NCI-H1105 treated with DMSO at 0.1 percent for 48 hours (cell line): ENCODE measurements at places on chromosomes 6 and 20.

DNA sequence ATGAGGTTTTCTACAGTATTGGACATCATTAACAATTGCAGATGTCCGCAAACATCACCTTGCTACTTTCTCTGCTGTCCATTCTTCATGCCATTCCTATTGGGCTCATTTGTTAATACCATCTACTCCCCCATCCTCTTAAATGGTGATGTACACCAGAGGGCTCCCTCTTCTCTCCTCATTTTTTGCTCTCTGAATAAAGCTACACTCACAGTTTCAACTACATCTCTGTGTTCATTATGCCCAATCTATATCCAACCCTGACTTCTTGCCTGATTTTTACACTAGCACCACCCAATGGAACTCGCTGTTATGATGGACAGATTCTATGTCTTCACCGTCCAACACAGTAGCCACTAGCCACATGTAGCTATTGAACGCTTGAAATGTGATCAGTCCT lies 288.1 kb upstream of the ID4 start:
- DNase-seq: no peak

DNA sequence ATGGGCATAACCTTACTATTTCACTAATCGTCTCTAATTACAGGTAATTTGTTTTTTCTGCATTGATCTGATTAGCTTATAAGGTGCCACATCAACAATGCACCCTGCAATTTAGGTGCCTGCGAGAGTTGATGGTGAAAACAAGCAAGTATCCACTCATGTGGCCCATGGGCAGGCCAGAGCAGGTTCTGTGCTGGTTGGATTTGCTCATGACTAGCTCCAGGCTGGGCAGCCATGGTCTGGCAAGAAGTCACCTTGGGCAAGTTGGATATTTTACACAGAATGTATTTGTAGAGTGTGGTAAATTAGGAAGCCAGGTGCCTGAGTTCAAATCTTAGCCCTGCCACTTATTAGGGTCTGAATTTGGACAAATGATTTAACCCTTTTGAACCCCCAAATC lies 25.3 kb downstream of the RAB44 start:
- peak; percentile 86 for DNase-seq

- no peak for DNase-seq
Measured at GRCh38 chr6:111237852-111238251, 150.5 kb downstream of the SLC16A10 start.

GRCh38 chr6:66605011-66605410 lies 898.0 kb upstream of the EYS start:
- no peak for DNase-seq

DNA sequence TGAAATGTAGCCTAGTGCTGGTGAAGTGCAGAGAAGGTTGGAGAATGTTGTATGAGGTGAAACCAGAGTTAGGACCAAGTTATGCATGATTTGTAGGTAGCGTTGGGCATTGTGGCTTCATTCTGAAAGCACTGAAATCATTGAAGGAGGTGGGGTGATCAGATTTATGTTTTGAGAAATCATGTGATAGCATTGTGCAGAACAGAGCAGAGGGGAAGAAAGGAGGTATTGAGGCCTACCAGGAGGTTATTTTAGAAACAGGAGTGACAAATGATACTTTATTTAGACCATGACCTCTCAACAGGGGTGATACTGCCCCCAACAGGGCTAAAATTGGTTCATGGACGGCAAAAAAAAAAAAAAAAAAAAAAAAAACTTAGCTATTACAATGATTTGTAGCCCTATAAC lies 15.6 kb upstream of the HMGN3 start:
- DNase-seq: no peak

DNA sequence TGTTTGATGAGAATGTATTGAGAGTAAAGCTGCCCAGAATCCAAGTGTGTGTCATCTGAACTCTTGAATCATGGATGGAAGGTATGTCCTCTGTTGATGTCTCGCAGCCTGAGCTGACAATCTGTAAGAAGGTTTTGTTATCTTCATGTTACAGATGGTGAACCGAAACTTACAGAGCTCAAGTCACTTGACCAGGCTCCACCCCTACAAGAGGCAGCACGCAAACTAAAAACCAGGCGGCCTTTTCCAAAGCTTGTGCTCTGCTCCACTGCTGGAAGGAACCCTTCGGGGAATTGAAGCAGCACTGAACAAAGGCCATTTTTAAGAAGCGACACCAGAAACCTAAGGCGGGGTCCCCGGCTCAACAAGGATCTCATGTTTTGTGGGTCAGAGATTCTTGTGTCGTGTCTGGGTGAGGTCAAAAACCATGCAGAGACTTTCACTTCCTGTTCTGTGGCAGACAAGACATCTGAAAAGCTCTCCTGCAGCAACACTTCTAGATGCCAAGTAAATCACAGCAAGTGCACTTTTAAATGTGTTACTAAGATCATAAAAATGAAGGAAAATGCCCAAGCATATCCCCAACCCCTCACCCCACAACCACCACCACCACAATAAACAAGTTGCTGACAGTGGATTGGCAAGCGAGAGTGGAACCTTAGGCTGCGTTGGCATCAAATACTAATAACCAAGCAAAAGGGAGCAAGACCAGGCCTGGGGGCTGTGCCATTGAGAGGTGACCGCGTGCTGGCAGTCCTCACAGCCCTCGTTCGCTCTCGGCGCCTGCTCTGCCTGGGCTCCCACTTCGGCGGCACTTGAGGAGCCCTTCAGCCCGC lies 27.3 kb downstream of the NQO2 start:
- DNase-seq: no peak

- no peak for DNase-seq
Measured at GRCh38 chr6:111154981-111155380, 67.7 kb downstream of the SLC16A10 start.

GRCh38 chr6:33838983-33839382 lies 35.2 kb upstream of the MLN start:
- DNase-seq: no peak

DNA sequence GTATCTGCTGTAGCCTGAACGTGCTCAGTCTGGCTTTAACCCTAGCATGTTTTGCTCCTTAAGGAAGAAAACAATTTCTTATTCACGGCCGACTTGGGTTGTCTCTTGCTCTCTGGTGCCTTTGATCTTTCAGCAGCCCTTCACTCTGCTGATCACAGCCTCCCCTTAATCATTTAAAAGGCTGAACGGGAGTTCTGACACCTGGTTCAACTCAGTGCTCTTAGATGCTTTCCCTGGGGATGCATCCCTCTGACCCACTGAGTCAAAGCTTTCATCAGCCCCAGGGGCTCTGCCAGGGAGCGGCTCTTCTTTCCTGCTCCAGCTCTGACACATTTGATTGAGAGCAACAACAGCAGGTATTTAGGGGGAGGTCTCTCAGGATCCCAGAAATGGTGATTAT lies 79.0 kb upstream of the FYN start:
- DNase-seq: no peak

GRCh38 chr20:46388937-46389336 lies 17.5 kb downstream of the ELMO2 start:
- no peak for DNase-seq

DNA sequence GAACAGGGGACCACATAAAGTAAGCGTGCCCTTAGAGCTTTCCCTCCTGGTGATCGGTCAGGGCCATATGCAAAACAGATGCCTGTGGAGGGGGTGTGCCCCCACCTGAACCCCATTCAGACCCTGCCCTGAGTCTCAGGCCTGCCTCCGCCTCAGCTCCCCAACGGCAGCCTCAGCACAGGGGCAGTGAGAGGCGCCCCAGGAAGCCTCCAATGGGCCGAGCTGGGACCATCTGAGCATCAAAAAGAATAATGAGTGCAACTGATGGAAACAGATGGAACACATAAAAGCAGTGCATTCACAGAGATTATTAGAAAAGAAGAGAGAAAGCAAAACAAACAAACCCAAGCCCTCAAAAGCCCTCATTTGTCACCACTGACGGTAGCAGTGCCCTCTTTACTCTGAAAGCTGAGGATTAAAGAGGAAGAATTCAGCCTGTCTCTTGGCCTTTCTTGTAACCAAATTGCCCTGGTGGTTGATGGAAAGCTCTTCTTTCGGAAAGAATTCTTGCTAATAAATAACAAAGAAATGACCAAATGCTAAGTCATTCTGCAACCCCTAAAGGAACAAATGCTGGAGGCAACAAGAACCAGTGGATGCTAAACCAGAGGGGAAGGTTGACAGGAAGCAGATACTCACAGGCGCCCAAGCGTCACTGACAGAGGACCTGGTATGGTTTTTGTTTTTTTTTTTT lies 6.8 kb downstream of the ADISSP start:
- DNase-seq: no peak

DNA sequence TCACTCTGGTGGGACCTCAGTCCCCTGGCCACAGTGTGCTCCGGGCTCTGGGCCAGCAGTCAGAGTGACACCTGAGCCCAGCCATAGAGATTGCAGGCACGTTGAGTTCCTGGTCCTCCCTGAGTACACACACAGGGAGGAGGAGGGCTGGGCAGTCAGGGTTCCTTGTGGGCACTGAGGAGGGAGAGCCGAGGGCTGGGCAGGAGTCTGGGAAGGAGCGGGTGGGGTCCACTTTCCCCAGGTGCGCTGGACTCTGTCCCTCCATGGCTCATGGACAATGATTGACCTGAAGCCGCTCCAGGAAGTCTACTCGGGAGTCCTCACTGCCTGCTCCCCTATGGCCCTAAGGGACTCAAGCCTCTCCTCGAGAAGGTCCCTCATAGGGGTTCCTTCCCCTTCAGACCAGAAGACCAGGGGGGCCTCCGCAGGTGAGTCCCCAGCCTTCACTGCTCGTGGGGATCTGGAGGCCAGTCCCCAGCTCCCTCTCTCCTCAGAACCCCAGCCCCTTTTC lies 1.1 kb downstream of the SLC44A4 start:
- DNase-seq: no peak

DNA sequence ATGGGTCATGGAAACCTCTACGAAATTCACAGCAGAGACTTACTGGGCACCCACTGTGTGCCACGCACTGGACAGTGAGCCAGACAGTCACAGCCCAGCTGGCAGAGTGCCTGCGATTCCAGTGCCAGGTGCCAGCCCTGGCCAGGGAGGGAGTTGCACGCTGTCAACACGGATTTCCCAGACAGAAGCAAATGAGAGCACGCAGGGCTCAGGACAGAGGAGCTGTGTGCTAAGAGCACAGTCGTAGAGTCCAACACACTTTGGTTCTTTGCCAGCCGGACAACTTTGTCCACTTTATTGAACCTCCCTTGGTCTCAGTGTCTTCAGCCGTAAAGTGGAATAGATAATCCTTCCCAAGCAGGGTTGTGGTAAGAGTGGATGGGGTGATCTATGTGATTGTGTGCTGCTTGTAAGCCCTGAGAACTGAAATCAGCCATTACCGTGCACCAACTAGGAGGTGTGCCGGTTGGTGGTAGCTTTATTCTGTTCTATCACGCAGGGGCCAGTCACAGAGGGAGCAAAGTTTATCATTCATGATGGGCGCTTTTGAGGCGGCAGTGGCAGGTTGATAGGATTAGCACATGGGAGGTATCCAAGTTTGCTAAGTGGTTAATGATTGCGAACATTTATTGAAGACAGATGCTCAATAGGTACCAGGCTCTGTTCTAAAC lies 40.6 kb downstream of the SIRPA start:
- peak; percentile 37 for DNase-seq

GRCh38 chr6:149190224-149190831 lies 127.2 kb upstream of the TAB2 start:
- no peak for DNase-seq

- no peak for DNase-seq
Measured at GRCh38 chr6:165632194-165632593, 30.8 kb downstream of the PDE10A start.

DNA sequence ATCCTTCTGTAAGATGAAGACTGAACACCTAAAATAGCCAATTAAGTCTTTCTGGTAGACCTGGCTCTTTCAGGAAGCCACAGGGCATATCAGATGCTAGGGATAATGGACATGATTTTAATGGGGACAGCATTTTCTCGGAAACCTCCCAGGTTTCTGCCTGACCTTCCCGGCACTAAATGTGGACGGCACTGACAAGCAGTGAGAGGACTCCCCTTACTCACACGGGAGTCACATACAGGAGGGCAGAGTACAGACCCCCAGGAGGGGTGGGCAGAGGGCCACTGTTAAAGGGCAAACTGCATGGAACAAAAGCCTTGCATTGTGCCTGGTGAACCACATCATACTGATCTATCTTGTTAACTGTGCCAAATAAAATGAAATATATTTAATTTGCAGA lies 19.9 kb downstream of the PSMG4 start:
- no peak for DNase-seq

DNA sequence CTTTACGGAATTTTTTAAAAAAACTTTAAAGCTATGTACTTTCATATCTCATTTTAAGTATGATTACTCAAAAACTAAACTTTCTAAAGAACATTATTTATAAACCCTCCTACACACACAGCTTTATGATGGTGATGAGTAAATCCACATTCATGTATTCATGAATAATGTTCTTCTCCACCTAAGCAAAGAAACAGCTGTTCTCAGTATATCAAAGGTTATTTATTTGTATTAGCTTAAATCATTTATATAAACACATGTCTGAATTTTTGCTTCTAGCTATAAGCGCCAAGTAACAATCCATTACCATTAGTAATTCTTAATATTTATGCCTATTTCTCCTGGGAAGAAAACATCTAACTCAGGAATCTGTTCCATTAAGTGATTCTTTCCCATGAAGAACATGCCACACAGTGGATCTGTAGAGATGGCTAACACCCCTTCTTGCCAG lies 63.3 kb downstream of the SMLR1 start:
- DNase-seq: no peak

- DNase-seq: peak; percentile 30
Measured at GRCh38 chr20:63652192-63652980, 838 bp downstream of the STMN3 start.

DNA sequence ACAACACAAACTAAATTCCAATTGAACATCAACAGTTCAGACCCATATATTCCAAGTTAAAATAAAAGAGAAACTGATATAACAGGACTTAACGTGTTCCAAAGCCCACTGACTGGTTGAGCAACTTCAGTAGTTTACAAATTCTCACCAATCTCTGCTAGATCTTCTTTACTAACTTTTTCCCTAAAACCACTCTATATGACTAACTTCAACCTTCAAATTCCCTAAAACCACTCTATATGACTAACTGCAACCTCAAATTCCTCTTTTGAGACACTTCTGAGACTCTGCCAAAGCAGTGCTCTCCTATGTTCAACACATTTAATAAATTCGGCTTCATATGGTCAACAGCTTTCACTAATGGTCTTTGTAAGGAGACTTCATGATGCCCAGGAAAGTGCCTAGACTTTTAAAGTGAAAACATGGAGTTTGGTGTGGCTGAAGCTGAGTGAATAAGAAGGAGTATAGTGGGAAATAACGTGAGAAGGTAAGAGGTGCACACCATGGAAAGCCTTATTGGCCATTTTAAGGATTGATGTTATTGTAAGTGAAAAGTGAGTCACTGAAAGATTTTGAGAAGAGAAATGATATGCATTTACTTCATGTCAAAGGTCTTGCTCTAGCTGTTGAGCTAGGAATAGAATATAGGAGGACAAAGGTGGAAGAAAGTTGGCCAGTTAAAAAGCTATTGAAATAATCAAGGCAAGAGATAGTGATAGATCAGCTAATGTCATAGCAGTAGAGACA lies 134.0 kb upstream of the HCRTR2 start:
- no peak for DNase-seq

GRCh38 chr20:32804022-32804715 lies 15.6 kb upstream of the MAPRE1 start:
- DNase-seq: no peak

GRCh38 chr6:53986165-53986720 lies 125.0 kb upstream of the MLIP start:
- DNase-seq: peak; percentile 53
